ENCODE measurements at places on chromosomes 12 and 14. TPM values are rescaled to one million over a fixed set of nuclear protein-coding genes. Genes with fewer than 3 reads are reported as not detected.

LUM gene
- 104 TPM for total RNA-seq

GARIN6 gene
- total RNA-seq: not detected

TDP1 gene
- 18.9 TPM for total RNA-seq

TRPV4 gene
- total RNA-seq: 3.6 TPM

TMPRSS12 gene
- not detected for total RNA-seq

KRT79 gene
- total RNA-seq: not detected

- DNase-seq: no peak
Measured at GRCh38 chr12:75623631-75624154, 112.3 kb upstream of the KRR1 start.

DNA sequence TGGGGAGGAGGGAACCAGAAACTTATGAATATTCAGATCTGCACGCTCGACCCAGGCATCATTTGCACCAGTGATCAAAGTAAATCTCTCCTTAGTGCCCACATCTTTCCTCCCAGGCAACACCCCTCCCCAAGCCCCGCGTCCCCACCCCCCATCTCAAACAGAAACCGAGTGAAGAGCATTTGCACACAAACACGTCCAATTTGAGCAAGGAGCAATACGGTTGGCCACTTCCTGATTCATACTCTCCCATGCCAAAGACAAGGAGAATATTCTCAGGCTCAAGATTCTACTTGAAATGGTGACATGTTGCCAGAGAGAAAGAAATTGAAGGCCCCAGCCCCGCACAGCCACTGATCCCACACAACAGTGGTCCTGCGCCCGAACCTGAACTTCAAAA, 7.1 kb downstream of the FOXN3 start:
- no peak for DNase-seq

DNA sequence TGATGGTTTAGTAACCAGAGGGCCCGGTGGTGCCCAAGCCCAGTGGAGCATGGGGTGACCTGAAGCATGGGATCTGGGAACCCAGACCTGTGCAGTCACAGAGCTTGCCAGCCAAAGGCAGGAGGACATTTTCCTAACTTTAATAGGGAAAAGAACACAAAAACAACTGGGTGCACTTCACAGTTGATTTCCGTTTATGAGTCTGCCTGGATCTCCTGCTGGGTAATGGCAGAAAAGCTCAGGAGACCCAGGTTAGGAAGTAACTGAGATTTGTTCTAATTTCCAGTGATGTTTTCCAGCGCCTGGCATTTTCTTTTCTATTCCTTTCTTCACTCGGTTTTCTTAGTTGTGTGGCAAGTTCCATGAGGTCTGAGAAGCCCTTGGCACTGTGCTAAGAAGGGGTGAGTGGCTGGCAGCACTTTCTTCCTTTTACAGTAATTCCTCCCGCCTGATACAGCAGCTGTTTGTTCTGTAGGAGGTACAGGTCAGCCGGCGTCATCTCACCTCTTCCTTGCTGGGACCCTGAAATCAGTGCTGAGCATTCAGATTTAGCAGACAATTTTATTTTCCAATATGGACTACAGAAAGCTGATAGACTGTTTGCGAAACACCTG, 5.1 kb downstream of the CACNA1C start:
- DNase-seq: no peak

DNA sequence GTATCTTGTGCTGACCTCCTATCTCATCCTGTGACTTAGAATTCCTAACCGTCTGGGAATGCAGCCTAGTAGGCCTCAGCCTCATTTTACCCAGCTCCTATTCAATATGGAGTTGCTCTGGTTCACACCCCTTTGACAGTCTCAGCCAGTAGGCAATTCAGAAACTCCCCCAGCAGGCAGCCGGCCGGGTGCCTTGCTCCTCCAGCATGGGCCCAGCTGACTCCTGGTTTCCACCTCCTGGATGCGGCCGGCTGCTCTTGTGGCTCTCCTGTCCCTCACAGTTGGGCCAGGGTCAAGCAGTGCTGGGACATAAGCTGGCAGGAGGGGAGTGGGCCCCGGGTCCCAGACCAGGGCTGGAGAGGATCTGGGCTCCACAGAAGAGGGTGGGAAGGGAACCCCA, 58.2 kb downstream of the LRRC74A start:
- DNase-seq: no peak

GRCh38 chr14:98819867-98820206, 452.2 kb downstream of the BCL11B start:
- no peak for DNase-seq

DNA sequence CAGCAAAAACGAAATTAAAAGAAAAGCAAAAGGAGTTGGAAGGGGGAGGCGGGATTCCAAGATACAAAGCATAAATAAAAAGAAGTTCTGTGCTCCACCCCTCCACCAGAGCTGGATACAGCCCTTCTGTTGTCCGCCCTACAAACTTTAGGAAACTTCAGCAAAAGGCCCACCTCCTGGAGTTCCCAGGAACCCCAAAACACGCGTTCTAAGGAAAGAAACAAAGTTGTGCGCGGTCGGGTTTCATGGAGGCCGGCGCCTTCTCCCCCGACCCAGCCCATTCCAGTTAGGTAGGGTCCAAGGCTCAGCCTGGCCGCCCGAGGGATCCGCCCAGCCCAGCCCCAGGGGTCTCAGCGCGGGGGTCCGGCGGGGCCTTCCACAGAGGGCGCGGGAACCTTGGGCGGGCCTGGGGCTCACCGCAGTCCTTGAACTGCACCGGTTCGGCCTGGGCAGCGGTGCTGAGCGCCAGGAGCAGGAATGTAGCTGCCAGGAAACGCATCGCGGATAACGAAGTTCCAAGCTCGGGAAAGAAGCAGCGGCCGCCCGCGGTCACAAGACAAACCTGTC, at the start of gene NPC2:
Gene NPC2 (minus strand): TSS at position 530 of the 567 bp plus-strand sequence. CDS start 31 bp downstream, at position 499.
- DNase-seq: no peak

- no peak for DNase-seq
Measured at GRCh38 chr14:55843718-55844403, 263.9 kb downstream of the KTN1 start.

DNA sequence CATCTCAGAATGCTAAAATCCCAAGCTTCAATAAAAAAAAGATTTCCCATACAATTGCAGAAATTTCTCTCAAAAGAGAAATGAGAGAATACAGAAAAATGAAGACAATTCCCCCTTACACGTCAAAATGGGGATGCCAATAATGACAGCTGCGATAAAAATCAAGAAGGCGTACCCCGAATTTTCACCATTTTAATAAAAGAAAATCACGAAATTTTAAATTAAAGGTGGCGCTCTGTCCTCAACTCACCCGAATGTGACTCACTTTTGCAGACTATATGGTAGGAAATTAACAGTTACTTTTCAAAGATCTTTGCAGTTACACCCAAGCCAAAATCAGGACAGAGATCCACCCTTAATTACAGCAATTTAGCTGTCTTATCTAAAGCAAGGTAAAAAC, 2.1 kb downstream of the ATP2B1 start:
- no peak for DNase-seq

DNA sequence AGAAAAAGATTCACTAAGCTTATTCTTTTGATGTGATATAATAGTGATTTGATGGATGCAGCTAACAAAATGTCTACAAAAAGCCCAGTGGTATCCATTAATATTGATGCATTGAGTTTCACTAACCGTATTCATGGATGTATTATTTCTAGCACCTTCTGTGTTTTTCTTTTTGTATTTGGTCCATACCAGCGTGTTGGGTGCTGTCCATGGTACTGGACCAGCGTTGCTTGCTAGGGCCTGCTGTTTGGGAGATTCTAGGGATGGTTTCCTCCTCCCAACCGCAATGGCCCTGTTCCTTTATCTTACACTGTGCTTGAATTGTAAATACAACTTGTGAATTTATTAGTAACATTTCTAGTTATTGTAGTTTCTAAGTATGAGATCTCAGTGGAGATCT, 31.7 kb downstream of the ANO4 start:
- peak; percentile 45 for DNase-seq

- no peak for DNase-seq
Measured at GRCh38 chr12:24425601-24425970, 476.1 kb upstream of the SOX5 start.

DNA sequence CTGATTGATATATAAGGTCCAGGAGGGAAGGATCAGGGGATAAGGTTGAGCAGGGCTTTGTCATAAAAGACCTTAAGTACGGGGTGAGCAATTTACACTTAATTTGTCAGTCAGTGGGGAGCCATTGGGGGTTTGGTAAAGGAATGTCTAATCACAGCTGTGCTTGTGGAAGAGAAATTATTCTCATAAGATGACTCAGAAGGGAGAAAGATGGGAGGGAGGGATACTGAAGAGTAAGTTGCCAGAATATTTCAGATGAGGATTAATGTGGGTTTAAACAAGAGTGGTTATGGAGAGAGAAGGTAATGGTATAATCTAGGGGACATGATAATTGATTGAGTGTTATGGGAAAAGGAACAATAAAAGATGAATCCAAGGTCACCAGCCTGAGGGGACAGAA, 500.1 kb upstream of the CCDC196 start:
- DNase-seq: no peak

DNA sequence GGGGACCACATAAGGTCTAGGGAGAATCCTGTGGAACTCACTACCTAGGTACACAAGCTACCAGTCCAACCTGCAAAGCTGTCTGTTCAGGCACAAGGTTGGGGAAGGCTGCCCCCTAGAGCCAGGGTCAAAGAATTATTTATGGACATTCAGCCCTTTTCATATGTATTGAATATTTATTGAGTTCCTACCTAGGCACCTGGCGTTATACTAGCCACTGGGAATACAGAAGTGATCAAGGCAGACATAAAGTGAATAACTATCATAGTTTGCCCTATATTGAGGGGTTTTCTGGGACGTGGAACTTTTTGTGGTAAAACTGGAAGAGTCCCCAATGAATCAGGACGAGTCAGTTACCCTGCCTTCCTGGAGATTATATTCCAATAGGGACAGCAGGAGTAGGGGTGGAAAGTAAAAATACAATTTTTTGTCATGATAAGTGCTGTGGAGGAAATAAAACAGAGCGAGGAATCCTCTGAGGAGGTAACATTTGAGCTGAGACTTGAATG, 5.8 kb upstream of the SLC48A1 start:
- no peak for DNase-seq

DNA sequence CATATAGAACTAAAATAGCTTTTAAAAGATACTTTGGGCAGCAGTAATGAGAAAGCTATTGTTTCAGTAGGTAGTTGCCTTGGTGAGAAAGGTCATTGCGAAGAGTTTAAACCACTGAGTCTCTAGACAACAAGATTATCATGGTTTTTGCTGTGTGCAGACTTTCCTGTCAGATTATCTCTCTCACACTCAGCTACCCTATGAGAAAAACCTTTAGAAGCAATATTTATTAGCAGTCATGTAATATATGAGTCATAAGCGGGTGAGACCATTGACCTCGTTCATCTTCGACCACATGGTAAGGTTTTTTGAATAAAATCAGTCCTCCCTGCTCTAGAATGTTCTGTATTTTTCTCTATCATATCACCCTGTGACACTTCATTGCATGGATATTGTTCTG, 59.9 kb downstream of the GPR65 start:
- DNase-seq: no peak

GRCh38 chr12:716506-716905, 35.9 kb upstream of the WNK1 start:
- DNase-seq: peak; percentile 30

- DNase-seq: no peak
Measured at GRCh38 chr12:96020314-96021003, 14.9 kb downstream of the LTA4H start.

DNA sequence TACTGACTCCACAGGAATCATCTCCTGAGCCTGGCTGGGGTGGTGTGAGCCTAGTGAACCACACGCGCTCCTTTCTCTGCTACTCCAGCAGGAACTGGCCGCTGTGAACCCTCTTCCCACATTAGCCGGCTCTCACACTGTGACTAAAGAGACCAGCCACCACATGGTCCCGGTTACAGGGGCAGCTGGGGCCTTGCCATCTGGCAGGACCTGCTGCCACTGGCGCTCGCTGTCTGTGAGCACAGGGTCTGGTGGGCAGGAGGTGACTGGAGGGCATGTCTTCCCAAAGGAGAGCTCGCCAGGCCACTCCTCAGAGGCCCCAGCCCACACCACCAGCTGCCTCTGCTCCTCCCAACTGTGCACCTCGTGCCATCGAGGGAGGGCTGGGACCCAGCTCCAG, 99.3 kb downstream of the SINHCAF start:
- no peak for DNase-seq

- DNase-seq: no peak
Measured at GRCh38 chr14:99217066-99217955, 54.7 kb downstream of the BCL11B start.

- DNase-seq: no peak
Measured at GRCh38 chr14:83556746-83557453, 1973.0 kb upstream of the FLRT2 start.

DNA sequence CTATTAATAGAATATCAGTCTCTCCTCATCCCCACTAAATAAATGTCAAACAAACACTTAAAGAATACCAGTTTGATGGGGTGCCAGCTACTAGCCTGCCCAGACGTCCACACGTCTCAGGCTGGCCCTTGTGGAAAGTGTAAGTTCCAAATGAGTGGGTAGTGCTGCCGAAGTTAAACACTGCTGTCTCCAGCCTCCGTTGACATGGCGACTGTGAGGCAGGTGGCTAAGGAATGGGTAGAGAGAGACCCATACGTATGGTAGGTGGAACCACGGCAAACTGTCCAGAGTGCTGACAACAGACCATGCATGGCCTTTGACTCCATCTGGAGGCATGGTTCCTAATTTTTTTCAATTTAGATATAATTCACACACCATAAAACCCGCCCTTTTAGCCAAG, 37.9 kb downstream of the PITPNM2 start:
- no peak for DNase-seq

DNA sequence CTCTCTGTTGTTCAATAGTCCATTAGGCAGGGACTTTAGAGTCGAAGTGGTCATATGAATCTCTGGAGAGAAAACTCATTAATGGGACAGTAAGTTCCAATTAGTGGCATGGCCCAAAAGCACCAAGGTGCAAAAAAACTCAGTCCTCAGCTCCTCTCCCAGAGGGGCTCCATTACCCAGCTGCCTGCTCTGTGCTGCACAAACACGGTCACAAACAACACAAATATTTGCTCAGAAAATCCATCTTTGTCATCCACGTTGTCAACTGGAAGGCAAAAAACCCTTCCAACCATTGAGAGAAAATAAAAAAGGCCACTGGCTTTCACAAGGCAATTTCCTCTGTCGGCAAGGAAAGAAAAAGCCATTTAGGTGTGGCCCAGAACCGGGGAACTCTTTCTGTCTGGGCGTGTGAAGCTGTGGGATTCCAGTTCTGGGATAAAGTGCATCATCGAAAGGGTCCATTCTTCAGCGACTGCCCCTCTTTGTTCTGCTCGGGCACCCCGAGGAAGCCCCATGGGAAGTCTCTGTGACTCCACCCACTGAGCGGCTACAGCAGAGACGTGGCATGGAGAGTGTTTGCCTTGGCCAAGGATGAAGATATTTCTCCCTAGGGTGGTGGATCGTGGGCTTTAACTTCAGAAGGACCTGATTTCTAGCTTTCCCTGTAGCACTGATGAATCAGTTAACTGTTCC, 137.6 kb downstream of the VRK1 start:
- no peak for DNase-seq

DNA sequence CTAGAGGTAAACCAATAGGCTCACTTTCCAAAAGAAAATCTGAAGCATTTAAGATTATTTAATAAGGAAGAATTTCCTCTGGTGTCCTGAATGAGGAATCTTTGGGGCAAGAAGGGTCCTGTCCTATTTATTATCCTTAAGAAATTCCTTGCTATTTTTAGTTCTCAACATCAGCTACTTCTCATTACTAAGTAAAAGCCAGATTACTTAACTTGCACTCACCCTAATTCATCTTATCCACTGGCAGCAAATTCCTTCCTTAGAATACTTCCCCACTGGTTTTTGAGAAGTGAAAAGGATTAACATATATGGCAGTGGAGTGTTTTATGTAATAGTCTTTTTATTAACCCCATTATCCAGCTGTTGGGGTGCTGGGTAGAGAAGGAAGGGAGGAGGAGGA, 767.7 kb downstream of the DIO2 start:
- no peak for DNase-seq

Measured in ureter (tissue), 1 donor.